ENCODE measurements at places on chromosomes 1 and 21.

GRCh38 chr1:214933375-214933774 lies 149.2 kb upstream of the KCNK2 start:
- DNase-seq = no peak

- no peak for DNase-seq
Measured at GRCh38 chr1:223297800-223298199, 66.2 kb downstream of the SUSD4 start.

DNA sequence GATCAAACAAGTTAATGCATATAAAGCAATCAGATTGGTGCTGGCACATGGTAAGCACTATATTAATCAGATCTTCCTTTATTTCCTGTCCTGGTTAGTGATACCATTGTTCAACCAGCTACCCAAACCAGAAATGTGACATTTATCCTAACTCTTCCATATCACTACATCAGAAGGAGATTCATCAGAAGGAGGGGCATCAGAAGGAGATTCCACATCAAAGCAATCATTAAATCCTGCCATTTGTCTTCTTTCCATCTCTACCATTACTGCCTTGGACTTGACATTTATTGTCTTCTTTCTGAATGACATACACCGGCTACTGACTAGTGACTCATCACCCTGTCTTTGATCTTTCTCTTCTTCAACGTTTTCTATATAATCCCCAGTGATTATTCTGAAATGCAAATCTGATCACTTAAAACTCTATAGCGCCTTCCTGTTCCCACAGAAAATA lies 75.0 kb downstream of the DNM3 start:
- no peak for DNase-seq

GRCh38 chr1:226985839-226986463 lies 45.9 kb downstream of the COQ8A start:
- DNase-seq = no peak

- no peak for DNase-seq
Measured at GRCh38 chr1:220330265-220330664, 58.0 kb upstream of the RAB3GAP2 start.

DNA sequence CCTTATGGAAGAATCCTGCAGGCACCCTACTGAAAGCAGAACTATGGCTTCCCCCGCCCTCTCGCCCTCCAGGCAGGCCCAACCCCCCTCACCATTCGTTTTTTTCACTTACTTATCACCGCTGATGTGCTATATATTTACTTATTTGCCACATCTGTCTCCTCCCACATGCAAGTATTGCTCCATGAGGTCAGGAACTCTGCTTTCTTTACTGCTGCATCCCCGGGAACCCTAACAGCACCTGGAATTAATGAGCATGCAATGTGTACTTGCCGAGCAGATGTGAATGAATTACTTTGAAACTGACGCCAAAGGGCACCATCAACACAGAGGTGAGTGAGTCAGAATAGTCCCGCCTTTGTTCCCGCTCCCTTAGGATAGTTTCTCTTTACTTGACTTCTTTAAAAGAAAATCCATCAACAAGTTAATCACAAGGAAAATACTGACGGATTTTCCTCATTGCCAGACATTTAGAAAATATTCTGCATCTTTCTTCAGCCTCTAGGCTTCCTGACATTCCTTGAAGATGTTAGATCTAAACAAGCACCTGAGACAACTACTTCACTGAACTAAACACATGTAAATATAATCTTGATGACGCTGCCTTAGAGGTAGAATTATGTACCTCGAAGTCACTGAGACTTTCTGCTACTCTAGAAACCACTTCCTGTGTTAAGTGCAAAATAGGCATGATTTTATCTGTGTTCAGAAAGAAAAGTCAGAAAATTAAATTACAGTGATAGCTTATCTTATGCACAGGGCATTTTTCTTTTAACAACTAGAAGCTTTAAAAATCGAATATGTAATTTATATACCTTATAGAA lies 17.5 kb upstream of the RAB4A start:
- no peak for DNase-seq

DNA sequence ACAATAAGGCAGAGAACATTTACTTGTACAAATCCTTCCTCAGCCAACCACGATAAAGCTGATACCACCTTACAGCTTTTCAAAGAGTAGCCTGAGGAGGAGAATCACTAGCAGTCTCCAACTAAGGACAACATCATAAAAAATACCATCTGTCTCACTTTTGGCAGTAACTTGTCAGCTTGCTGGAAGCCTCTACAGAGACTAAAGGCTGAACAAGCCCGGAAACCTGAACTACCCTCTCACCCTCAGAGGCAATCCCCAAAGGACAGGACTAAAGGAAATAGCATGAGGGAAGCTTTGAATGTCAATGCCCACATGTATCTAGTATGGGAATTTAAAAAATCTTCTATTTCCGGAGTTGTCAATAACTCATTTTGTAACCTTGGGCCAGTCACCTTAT lies 10.6 kb downstream of the SRSF4 start:
- no peak for DNase-seq

- DNase-seq = no peak
Measured at GRCh38 chr1:212228076-212228475, 57.1 kb upstream of the PPP2R5A start.

GRCh38 chr1:47805018-47805417 lies 192.2 kb downstream of the TRABD2B start:
- no peak for DNase-seq

- no peak for DNase-seq
Measured at GRCh38 chr21:41075656-41076055, 92.3 kb upstream of the BACE2 start.

DNA sequence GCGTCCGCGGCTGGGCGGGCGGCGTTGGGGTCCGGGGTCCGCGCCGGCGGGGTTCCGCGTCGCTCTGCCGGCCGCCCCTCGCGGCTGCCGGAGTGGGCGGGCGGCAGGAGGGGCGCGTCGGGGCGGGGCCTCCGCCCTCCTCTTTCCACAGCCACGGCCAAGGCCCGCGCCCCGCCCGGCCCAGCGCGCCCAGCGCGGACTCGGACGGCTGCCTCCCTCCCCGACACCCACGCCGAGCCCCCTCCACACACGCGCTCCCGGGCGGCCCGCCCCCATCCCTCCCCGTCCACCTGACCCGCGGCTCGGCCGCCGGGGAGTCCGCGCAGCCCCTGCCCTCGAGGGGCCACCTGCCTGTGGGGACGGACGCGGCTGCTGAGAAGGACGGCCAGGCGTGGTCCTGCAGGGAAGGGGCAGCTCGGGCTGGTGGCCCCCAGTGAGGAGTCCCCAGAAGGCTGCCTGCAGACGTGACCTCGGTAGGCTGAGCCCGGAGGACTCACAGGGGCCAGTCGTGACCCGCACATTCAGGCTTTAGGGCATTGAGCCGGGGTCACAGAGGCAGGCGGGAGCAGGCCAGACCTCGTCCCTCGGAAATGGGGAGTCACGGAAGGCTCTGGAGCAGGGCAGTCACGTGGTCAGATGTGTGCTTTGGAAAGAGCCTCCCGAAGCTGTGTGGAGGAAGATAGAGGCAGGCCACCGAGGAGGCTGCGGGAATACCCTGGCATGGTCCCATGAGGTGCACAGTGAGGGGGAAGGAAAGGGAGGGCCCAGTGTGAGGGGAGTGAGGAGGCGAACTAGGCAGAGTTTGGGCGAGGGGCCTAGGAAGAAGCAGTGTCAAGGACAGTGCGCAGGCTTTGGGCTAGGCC lies at the start of gene COL8A2:
Gene COL8A2, minus strand, starts transcription at position 94 of the 863 bp plus-strand sequence. CDS start 24,980 bp downstream, outside the sequence.
- no peak for DNase-seq

GRCh38 chr1:42720868-42721267 lies 19.2 kb downstream of the CLDN19 start:
- DNase-seq = no peak

GRCh38 chr1:88191917-88192316 lies 492.2 kb upstream of the PKN2 start:
- DNase-seq = no peak

DNA sequence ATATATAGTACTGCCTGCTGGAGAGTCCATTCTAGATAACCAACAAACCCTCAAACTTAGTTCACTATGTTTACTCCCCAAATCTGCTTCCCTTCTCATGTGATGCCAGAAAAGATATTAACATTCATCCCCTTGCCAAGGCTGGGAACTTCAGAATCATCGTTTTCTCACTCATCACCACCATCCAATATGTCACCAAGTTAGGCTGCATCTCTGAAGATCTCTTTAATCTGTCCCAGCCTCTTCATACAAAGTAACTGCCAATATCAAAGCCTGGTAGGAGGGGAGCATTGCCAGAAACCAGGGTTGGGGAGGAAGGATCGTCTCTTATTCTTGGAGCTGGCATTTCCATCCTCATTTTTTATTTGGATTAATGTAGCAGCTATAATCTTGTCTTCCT lies 71.6 kb downstream of the XCL2 start:
- DNase-seq = no peak

- peak; percentile 63 for DNase-seq
Measured at GRCh38 chr21:35563885-35564451, 496.4 kb downstream of the SETD4 start.

DNA sequence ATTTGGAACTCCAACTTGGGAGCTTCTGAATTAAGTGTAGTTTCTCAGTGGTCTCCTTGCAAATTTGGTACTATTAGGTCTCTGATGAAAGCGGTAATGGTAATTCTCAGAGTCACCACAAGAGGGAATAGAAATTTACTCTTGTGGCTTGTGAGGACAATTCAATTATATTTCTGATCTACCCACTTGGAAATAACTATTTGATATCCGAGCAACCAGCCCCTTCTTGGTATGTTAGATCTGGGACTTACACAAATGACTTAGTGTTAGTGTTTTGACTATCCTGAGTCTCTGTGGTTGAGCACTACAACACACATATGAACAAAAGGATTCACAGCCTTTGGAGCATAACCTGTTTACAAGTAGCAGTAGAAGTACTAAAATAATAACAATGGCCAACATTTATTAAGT lies 68.1 kb downstream of the RPS6KA1 start:
- peak; percentile 13 for DNase-seq

- no peak for DNase-seq
Measured at GRCh38 chr1:44705938-44706337, 25.0 kb downstream of the RNU5D-1 start.

DNA sequence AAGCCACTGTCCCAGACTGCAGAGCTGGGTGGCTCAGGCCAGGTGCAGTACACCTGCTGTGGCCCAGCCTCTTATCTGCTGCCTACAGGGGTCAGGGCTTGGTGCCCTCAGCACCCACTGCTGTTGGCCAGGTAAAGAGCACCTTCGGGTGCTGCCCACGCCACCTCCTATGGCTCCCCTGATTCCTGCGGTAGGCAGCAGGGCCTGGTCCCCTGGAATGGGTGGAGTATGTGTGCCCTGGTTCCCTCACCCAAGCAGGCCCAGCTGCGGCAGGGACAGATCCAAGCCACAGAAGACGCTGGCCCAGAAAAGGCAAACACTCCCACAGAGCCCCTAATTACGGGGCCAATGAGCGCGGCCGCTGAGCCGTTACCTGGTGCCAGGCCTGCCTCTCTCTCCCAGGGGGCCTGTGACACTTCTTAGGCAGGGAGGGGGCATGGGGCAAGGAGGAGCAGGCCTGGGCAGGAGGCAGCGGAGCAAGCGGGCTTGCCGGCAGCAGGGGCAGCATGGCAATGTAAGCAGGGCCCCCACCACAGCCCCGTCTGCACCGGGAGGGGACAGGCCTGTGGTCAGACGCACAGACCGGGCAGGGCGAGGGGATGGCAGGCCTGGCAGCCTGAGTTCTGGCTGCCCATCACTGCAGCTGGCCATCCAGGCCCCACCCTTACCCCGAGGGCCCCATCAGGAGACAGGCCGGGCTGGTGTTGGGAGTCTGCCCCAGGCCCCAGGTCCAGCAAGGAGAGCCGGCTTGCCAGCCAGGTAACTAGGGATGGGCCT lies 19.0 kb downstream of the ESPN start:
- DNase-seq = no peak

- DNase-seq = no peak
Measured at GRCh38 chr1:221327954-221328353, 413.9 kb downstream of the DUSP10 start.

- no peak for DNase-seq
Measured at GRCh38 chr21:14086553-14086952, 124.2 kb downstream of the LIPI start.

- DNase-seq = no peak
Measured at GRCh38 chr1:117810553-117810952, 118.9 kb downstream of the GDAP2 start.

DNA sequence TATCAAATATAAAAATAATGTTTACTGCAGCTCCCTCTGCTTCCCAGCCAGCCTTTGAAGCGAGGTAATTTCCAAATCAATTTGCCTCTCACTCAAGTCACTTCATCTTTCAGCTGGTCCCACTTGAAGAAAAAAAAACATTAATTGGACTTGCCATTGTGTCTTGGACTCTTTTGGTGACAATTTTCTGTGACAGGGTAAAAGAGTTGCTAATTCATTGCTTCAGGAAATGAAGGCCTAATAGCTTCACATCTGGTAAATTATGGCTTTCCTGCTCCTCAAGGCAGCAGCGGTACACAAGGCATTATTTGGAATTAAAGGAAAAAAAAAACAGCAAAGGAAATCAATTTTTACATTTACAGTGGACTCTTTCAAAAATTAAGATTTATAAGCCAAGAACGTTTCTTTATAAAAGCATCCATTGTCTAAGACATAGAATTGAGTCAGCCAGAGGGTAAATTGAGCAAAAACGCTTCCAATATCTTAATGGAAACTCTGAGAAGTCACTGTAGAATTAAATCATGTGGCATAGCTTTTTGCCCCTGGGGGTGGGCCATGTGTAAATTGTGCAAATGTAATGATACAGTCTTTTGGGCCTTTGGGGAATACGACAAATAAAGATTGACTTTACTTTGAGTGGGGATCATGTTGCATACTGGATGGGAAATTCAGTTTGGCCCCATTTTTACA lies 102.5 kb downstream of the LYPLAL1 start:
- no peak for DNase-seq

DNA sequence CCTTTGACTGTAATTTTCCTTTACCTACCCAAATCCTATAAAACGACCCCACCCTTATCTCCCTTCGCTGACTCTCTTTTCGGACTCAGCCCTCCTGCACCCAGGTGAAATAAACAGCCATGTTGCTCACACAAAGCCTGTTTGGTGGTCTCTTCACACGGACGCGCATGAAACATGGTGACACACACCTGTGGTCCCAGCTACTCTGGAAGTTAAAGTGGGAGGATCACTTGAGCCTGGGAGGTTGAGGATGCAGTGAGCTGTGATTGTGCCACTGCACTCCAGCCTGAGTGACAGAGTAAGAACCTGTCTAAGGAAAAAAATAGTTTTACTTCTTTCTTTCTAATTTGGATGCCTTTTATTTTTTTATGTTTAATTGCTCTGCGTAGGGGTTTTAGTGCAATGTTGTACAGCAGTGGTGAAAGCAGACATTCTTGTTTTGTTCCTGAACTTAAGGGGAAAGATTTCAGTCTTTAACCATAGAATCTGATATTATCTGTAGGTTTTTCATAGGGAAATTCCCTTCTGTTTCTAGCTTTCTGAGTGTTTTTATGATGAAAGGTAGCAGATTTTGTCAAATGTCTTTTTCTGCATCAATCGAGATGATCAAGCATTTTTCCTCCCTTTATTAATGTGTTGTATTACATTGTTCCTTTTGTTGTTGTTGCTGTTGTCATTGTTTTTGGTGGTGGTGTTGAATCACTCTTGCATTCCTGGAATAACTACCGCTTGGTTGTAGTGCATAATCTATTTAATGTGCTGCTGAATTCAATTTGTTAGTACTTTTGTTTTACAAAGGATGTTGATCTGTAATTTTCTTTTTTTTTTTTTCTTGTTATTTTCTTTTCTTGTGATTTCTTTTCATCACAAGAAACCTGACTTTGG lies 497.4 kb downstream of the DISC1 start:
- DNase-seq = no peak

- DNase-seq = peak; percentile 29
Measured at GRCh38 chr1:26529655-26530409, at the start of gene RPS6KA1. Gene RPS6KA1, plus strand, starts transcription at chr1:26529761. Its CDS starts 160 bp downstream, at chr1:26529921.

Measured in amniotic stem cell (primary cell).